ENCODE measurements at places on chromosomes 4 and X.

DNA sequence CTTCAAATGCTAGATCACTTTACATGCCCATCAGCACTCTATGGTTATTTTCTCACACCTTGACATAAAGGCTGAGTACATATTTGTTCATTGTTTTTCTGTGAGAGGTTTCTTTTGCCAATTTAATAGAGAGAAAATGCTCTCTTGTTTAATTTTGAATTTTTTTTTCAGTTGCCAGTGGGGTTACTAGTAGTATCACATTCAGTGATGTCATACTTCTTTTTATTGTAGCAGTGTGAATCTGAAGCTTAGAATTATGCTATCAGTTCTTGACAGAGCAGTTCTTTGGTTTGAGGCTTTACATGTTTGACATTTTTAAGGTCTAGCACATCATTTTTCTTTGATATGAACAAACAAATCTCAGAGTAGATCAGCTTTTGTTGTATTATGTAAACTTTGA, 185.4 kb downstream of the NWD2 start:
- DNase-seq = no peak

- no peak for DNase-seq
Observed at GRCh38 chr4:108029731-108030130, 40.0 kb downstream of the HADH start.

DNA sequence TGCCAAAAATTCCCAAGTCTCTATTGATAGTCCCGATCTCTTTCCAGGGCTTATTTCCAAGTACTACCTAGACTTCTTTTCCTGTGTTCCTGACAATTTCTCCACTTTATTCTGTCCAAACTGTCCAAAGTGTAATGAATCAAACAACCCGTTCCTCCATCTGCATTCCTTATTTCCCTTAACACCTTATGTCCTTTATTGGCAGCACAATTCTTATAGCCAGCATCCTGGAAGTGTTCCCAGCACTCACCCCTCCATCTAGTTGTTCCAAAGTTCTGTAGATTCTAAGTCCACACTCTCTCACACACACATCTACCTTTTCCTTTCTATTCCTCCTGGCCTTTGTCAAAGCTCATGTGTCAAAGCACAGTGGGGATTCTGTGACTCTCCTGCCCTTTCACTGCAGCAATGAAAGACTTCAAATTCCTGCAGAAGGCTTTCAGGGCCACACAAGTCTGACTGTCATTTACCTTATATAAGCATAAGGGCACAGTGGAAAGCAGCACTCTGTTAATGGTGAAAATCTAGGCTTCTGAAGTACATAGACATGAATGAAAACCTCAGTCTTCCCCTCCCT, 22.1 kb downstream of the LIMCH1 start:
- DNase-seq = no peak

GRCh38 chr4:95086551-95086950, 328.8 kb downstream of the BMPR1B start:
- DNase-seq = no peak
